G401 (cell line): ENCODE measurements at places on chromosomes 1 and 21.
A peak's percentile ranks its signal among the peaks of the same experiment; 100 is the strongest.

DNA sequence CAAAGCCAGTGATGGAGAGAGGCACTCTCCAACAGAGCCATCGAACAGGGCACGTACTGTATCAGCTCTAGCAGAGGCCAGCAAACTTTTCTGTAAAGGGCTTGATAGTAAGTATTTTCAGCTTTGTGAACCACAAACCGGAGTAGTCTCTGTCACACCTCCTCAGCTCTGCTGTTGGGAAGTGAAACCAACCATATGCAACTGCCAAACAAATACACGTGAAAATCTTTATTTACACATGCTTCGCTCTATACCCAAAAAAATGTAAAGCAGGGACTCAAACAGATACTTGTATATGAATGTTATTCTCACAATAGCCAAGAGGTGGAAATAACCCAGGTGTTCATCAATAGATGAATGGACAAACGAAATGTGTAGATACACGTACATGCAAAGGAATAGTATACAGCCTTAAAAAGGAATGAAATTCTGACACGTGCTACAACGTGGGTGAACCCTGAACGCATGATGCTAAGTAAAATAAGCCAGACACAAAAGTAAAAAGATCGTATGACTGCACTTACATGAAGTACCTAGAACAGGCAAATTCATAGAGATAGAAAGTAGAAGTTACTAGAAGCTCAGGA, 39.0 kb downstream of the SETD4 start:
- DNase-seq: no peak

- no peak for DNase-seq
Observed at GRCh38 chr1:169899519-169900217, 6.0 kb upstream of the SCYL3 start.

GRCh38 chr1:172417557-172417956, 2.9 kb upstream of the C1orf105 start:
- DNase-seq: peak; percentile 68

GRCh38 chr1:210535761-210536160, 207.1 kb downstream of the HHAT start:
- peak; percentile 55 for DNase-seq

- DNase-seq: no peak
Observed at GRCh38 chr1:165883056-165883455, 55.6 kb downstream of the UCK2 start.

DNA sequence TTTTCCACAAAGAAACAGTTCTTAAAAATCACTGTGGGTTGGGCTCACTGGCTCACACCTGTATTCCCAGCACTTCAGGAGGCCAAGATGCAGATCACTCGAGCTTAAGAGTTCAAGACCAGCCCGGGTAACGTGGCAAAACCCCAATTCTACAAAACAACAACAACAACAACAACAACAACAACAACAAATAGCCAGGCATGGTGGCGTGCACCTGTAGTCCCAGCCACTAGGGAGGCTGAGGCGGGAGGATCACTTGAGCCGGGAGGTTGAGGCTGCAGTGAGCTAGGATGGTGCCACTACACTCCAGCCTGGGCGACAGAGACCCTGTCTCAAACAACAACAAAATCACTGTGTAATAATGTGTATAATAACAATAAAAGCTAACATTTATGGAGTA, 40.8 kb downstream of the CDCP2 start:
- DNase-seq: no peak

DNA sequence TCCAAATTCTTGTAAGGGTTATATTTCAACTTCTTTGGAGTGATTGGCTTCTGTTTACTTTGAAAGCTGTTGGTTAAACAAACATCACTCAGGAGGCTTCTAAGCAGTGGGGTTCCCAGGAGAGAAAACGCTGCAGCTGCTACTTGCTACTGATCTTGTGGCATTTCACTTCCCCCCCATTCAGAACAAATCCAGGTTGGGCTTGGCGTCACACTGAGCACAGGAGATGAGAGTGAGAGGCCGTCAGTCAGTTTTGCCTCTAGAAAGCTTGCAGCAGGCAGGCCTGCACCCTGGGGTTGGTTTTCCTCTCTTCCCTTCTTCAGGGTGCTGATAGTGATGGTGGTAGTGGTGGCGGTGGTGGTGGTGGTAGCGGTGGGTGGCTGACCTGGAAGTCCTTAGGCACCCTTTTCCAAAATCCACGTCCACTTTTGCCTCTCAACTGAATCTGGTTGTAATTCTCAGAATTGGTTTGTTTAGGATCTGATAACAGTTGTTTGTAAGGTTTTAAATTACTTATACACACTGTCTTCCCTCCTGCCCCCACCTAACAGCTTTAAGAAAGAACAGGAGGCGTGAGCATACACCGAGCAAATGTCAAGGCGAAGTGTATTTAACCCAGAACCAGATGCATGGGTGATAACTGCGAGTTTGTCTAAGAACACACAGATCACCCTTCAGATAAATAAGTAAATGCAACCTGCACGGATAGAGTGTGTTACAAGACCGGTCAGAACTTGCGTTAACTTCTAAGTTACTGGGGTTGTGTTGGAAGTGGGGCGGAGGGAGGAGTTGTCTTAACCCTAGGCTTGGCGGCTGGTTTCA, 3.2 kb upstream of the PROX1 start:
- no peak for DNase-seq

DNA sequence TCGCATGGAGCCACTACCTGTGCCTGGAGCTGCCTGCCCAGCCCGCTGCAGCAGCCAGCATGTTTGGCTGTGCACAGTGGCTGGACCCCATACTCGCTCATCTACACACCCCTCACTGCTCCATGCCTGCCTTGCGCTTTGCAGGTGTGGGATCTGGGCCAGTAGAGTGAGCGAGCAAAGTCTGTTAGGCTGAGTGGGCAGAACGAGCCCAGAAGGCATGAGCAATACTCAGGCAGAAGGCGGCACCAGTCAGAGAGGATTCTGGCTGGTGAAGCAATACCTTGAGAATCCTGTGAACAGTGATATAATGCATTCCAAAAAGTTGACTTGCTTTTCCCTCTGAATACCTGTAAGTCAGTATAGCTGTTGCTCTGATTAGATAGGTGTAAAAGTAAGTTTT, 816.4 kb downstream of the KCNT2 start:
- no peak for DNase-seq

DNA sequence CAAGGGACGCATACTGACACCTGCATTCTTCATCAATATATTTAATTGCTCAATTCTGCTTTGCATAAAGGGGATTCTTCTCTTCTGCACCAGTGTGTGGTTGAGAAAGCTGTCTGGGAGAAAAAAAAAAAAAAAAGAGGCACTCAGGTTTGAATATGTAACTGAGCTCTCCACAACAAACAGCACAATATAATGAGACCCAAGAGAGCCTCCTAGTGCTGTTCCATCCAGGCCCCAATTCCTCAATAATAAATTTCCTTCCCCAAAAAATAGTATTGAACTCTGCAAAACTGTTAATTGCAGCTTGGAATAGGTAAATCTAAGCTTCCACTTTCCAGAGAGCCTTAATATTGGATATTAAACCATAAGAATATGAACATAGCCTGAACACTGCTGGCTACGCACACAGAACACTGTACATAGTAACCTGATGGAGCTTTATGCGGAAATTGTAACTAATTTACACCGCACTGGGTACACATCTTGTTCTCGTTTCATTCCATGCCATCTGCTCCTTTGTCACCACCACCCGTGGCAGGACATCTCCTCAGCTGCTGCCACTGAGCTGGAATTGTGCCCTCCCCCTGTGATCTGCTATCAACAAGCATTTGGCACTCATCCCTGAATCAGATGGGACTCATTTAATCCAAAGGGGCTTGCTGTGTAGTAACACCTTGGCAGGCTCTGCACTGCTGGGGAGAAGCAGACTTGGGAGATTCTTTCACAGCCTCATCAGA, 272.0 kb downstream of the HHIPL2 start:
- DNase-seq: peak; percentile 98

DNA sequence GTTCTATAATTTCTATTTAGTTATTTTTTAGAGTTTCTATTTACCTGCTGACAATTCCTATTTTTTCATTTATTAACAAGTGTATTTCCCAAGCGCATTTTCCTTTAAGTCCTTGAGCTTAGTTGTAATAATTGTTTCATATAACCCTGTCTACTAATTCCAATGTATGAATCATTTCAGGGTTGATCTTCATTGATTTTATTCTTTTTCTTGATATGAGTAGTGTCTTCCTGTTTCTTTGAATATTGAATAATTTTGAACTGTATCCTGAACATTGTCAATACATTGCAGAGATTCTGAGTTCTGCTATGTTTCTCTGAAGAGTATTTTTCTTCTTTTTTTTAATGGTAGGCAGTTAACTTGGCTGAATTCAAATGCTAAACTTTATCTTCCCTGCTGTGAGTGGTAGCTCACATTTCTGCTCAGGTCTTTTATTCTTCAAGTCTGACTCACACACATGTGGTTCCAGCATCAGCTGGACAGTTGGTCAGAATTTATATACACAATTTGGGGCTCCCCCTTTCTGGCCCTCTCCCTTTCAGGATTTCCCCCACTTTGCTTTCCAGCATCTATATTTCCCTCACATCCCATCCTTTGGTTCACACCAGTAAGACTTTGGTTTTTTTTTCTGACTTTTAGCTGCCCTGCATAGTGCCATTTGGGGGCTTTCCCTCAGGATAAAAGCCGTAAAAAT, 54.4 kb upstream of the WDR26 start:
- DNase-seq: no peak

DNA sequence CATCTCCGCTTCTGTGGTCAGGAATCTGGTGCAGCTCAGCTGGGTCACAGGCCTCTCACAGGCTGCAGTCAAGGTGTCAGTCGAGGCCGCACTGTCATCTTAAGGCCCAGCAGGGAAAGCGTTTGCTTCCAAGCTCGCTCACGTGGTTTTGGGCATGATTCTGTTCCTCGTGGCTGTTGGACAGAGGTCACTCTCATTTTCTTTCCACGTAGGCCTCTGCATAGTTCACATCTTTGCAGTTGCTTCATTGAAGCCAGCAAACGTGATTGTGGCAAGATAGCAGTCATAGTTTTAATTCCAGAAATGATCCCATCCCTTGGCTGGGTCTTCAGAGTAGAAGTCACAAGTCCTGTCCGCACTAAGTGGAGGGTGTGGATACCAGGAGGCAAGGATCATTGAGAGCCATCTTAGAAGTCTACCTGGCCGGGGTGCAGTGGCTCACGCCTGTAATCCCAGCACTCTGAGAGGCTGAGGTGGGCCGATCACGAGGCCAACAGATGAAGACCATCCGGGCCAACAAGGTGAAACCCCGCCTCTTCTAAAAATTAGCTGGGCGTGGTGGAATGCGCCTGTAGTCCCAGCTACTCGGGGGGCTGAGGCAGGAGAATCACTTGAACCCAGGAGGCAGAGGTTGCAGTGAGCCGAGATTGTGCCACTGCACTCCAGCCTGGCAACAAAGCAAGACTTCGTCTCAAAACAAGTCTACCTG, 24.5 kb downstream of the NECAP2 start:
- no peak for DNase-seq

- DNase-seq: no peak
Observed at GRCh38 chr1:82392513-82392912, 591.8 kb downstream of the ADGRL2 start.

GRCh38 chr1:161728376-161729226, 7.3 kb downstream of the FCRLB start:
- DNase-seq: no peak

- peak; percentile 23 for DNase-seq
Observed at GRCh38 chr1:50968821-50969610, 1.0 kb upstream of the CDKN2C start.

DNA sequence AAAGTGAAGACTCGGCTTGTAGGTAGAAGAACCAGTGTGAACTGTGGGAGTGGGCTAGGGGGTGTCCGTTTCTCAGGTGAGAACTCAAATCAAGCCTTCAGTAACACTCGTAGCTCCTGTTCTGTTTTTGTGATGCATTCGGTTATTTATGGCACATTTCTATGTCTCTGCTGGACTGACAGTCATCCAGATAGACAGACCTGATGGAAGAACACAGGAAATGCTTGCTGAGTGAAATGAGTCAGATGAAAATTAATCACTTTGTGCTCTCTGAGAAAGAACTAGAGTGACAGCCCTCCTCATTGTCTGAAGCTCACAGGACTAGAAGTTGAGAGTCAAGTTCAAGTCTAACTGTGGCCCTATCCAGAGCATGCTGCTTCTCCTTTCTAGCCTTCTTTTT, 360.1 kb upstream of the PLXNA2 start:
- no peak for DNase-seq

DNA sequence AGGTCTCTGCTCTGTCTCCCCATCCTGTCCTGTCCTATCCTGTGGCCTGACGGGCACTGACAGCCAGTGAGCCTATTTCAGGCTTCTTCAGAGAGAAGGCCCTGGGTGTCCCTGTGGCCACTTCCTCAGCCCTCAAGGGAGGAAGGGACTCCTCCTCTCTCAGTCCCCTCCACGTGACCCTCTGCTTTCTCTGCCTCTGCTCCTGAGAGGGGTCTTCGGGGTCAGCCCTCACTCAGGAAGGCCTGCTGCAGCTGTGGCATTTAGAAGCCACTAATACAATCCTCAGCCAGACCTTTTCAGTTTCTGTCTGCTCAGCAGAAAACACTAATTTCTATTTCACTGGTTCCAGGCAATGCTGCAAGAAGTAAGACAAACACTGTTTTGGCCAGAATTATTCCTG, 43.6 kb upstream of the ETV3 start:
- no peak for DNase-seq

GRCh38 chr1:42593486-42594100, 64.6 kb upstream of the PPIH start:
- DNase-seq: no peak

- no peak for DNase-seq
Observed at GRCh38 chr1:21072721-21073120, 104.0 kb downstream of the EIF4G3 start.

GRCh38 chr1:110123224-110123623, 11.0 kb downstream of the UBL4B start:
- DNase-seq: no peak

- DNase-seq: no peak
Observed at GRCh38 chr1:56133522-56134472, 445.6 kb downstream of the PLPP3 start.

DNA sequence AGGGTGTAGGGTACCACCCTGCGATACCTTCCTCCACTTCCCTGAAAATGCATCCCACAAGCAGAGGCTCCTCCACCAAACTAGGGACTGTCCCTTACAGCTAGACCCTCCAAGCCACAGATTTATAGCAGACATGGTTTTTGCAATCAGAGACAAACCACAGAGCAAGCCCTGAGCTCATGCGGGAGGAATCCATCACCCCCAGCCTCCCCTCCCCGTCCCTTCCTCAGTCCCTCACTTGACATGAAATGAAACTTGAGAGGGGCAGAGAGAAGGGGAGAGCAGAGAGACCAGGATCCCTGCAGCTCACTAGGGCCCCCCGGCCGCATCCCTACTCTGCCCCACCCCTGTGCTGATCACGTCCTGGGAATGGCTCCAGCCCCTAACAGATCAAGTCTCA, 94.9 kb downstream of the MRPL37 start:
- no peak for DNase-seq

GRCh38 chr1:60589916-60590315, 492.4 kb upstream of the NFIA start:
- no peak for DNase-seq

DNA sequence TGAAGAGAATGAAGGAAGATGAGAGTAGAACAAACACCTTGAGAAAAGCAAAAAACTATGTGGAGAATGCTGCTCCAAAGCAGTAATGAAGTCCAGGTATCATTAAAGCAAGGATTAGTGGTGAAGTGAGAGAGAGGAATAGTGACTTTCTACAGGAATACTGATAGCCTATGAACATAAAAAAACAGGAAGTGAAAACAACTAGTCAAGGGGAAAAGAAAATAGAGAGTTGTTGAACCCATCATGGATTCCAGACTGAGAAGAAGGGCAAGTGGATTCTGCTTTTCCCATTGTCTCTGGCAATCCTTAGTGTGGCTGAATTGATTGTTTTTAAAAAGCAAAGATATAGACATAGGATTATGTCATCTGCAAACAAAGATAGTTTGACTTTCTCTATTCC, 119.9 kb upstream of the LHX8 start:
- no peak for DNase-seq
